ENCODE measurements at places on chromosomes 6 and 20. TPM values are rescaled to one million over a fixed set of nuclear protein-coding genes. Genes with fewer than 3 reads are reported as not detected.

- DNase-seq = no peak
Observed at GRCh38 chr6:37024656-37025337, 19.3 kb downstream of the FGD2 start.

DNA sequence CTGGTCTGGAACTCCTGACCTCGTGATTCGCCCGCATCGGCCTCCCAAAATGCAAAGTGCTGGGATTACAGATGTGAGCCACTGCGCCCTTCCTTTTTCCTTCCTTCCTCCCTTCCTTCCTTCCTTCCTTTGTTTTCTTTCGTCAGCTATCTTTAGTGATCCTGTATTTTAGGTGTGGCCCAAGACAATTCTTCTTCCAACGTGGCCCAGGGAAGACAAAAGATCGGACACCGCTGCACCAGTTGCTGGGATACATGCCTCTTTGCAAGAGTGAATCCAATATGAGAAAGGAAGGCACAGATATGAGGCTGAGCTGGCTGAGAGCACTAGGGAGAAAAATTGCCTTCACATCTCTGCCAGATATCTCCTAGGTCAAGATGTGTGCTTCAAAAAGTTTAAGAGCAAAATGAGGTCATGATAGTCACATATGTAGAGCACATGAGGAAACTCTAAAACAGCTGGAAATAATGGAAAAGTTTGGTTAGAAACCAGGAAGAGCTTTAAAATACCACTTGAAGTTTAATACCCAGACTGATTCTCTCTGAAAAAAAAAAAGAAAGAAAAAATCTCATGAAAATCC is 41.8 kb downstream of the OR2B2 start:
- DNase-seq = no peak

DNA sequence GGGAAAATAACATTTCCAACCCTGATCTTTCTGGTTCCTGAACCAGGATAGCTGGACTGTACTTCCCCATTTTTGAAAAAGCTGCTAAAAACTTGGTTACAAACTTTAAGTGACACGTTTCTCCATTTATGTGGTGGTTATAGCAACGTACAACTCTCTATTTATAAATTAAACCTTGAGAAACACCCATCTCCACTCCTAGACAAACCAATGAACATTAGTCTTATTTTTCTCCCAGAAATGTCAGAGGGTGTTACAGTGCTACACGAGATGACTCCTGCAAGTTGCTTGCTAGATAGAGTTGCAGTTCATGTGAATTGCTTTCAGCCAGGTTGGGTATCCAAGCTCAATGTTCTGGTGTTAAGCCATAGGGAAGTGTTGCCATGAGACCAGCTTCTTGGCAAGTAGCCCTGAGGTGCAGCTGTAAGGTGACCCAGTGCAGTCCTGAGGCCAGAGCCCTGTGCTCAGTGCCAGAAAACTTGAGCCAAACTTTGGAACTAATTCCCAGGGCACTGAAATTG is 51.3 kb upstream of the REV3L start:
- DNase-seq = no peak

- DNase-seq = no peak
Observed at GRCh38 chr20:13865791-13866351, 81.0 kb downstream of the NDUFAF5 start.

GRCh38 chr20:48995589-48995988 is 50.5 kb upstream of the CSE1L start:
- DNase-seq = no peak

DNA sequence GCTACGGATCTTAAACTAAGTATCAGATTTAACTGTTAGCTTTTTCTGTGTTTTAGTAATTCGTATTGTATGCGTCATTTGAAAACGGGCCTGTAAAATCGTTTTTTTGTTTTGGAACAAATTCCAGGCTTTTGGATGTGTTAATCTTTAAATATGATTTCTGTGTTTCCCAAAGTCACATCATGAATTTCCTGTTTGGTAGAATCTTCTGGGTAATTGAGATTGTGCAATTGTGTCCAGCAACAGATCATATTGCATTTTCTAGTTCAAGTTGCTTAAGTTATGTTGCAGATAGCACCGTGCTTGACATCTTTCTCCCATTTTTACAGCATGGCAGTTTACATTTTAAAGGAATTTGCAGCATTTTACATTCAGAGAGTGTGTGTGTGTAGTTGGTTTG is 1.9 kb downstream of the MAPK14 start:
- no peak for DNase-seq

- no peak for DNase-seq
Observed at GRCh38 chr6:143559051-143559660, 47.6 kb upstream of the FUCA2 start.

- no peak for DNase-seq
Observed at GRCh38 chr6:163500105-163500504, 85.6 kb downstream of the QKI start.

GRCh38 chr6:22155551-22155950 is 141.3 kb downstream of the PRL start:
- DNase-seq = no peak

- DNase-seq = no peak
Observed at GRCh38 chr20:41715526-41715925, 97.3 kb upstream of the CHD6 start.

DNA sequence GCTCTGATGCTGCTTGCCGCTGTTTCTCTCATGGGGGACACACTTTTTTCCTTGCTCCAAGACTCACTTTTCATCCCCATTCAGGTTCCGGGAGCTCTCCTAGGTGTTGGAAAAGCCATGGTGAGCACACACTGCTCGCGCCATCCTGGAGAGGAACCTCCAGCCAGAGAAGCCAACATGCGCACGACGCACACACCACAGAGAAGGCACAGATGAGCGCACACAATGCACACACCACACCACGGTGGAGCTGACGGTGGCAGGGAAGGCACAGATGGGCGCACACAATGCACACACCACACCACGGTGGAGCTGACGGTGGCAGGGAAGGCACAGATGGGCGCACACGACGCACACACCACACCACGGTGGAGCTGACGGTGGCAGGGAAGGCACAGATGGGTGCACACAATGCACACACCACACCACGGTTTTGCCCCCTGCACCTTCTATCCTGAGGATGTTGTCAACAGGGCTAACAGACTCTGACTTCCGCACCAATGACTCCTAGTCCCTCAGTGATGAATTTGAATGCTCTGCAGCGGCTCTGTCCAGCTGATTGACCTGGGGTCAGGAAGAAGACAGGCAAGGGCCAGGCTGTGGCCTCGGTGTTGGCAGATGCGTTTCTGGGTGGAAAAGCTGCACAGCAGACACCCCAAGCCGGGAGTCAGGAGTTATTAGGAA is 154.7 kb downstream of the ERMARD start:
- no peak for DNase-seq

DNA sequence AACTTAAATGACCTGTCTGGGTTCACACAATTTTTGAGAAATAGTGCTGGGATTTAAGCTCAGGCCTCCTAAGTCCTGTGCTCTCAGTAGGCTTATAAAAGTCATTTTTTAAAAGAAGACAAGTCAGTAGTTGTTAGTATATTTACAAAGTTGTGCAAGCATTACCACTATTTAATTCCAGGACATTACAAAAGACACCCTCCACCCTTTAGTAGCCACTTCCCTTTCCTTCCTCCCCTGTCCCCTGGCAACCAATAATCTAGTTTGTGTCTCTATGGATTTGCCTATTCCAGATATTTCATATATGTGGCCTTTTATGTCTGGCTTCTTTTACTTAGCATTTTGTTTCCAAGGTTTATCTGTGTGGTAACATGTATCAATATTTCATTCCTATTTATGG is 37.6 kb downstream of the HMGN3 start:
- DNase-seq = no peak

GRCh38 chr6:78749326-78749725 is 118.0 kb upstream of the IRAK1BP1 start:
- no peak for DNase-seq

GRCh38 chr6:87756858-87757257 is 54.8 kb upstream of the AKIRIN2 start:
- peak; percentile 64 for DNase-seq

DNA sequence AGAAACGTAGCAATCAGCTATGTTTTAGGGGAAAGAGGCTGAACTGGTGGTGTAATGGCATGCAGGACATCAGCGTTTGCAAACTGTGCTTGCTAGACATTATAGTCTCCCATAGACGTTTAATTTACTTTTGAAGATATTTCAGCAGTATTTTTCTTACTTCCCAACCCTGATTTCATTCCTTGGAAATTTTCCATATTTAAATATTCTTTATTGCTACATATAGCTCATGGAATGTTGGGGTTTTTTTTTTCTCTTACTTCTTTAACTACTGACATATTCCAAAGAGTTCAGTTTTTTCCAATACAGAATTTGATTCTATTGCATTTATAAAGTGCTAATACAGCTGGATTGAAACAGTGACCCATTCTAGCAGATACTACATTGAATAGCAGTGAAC is 694.4 kb upstream of the CITED2 start:
- no peak for DNase-seq

GRCh38 chr6:28648035-28648877 is 122.6 kb downstream of the GPX5 start:
- DNase-seq = no peak

GRCh38 chr6:42450477-42451332 is 1.0 kb downstream of the TRERF1 start:
- no peak for DNase-seq

DNA sequence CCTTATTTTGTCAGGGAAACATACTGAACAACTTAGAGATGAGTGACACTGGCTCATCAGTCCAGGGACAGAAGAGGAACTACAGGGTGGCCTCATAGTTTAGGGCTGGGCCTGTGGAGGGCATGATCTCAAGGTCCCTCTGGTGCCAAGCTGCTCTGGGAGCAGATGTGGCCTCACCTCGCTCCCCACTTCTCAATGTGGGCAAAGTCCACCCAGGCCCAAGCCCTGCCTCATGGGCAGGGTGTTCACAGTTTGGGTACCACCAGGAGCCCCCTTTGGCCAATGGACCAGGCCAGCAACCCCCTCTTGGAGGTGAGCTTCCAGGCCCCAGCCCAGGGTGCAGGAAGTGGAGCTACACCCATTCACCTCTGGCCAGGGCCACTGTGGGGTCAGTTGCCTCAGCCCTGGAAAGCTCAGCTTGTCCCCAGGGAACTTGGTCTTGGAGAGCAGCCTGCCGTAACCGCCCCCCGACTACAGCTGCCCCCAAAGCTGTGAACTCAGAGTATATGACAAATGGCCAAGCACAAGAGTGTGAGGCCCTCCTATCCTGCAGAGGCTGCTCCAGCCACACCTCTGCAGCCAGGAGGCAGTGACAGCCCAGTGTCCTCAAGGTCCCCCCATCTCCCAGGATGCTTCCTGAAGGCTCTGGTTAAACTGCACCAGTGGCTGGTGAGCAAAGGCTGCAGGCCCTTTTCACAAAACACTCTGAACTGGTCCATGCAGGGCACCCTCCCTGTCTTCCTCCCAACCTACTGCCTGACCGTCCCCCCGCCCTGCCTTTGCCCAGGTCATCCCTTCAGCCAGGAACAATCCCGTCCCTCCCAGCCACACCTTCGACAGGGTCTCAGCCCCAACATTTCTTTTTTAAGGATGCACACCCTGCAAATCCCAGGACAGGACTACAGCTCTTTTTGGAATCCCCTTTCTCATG is 3.6 kb downstream of the ADISSP start:
- no peak for DNase-seq

DNA sequence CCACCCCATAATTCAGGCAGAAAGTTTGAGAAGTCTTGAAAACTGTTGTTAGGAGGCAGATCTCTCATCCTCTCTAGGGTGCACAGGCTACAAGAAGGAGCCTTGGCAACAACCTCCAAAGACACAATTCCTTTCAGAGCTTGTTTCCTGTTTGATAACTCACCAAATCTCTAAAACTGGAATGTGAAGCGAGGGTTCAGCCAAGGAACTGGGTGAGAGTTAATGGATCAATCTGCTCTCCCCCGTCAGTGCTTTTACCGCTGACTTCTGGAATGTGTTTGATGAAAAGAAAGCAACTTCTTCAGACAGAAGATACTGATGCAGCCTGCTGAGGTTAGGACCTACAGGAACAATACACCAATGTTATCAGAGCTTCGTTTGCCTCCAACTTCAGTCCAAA is 171.8 kb upstream of the BMP2 start:
- DNase-seq = no peak

DNA sequence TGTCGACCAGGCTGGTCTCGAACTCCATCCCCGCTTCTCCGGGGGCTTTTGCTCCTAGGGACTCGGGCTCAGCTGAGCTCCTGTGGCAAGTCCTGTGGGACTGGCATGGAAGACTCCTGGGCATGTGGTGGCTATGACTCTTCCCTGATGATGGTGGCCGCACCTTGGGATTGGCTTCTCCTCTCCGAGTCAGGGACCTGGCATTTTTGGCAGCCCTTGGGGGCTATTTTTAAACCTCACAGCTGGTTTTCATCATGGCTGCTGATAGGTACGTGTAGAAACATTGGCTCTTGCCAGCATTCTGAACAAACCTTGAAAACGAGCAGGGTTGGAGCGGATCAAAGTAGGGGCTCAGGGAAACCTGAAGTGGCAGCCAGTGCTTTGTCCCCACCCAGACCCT is 54.1 kb downstream of the RBM38 start:
- peak; percentile 82 for DNase-seq

DNA sequence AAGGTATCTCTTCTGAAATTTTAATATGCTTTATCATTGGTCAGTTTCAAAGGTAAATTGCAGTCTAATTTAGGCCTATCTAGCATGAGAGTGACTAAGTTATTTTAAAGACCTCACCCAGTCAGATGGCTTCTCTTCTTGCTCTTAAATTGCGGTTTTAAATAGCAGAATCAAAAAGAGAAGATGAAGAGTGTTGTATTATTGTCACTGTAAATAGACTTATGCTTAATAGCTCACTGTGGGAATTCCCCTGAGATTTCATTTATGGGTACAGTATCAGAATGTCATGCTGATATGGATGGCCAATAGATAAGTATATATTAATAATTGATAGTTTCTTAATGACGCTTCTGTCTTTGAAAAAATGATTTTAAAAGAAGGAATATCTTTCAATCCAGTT is 35.7 kb downstream of the AIG1 start:
- no peak for DNase-seq

DNA sequence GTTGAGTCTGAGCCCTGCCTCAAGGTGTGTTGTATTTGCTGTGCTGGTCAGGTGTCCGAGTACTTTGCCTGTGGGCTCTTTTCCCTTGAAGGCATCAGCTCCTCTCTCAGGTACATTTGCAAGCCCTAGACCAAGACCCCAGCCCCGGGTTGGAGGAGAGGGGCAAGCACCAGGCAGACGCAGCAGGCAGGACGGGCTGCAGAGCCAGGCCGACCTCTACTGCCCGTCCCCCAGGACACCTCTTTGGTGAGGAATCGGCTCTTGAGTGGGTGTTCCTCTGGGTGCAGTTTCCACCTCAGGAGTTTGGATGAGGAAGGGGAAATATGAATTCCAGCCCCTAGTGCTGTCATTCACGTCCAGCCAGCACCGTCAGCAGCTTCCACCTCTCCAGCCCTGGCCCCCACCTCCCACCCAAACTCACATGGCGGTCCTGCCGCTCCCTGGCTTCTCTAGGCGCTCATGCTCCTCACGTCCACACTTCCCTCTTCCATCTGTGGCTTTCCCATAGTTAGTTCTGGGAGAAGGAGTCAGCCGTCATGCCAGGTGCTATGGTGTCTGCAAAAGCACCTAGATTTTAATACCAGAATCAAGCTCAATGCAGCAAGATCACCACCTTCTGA is 183.9 kb downstream of the DLL1 start:
- peak; percentile 43 for DNase-seq

The OGFR gene
- total RNA-seq = 31.2 TPM

The OR2H1 gene
- not detected for total RNA-seq

The TCP11 gene
- not detected for total RNA-seq

The NMBR gene
- total RNA-seq = not detected

The CLIC5 gene
- 99.8 TPM for total RNA-seq

The LRFN2 gene
- total RNA-seq = not detected

The CD24 gene
- total RNA-seq = 0.41 TPM

The EBF4 gene
- total RNA-seq = 2.5 TPM

The LY6G6C gene
- not detected for total RNA-seq
